ENCODE measurements at places on chromosomes 2 and 18.

DNA sequence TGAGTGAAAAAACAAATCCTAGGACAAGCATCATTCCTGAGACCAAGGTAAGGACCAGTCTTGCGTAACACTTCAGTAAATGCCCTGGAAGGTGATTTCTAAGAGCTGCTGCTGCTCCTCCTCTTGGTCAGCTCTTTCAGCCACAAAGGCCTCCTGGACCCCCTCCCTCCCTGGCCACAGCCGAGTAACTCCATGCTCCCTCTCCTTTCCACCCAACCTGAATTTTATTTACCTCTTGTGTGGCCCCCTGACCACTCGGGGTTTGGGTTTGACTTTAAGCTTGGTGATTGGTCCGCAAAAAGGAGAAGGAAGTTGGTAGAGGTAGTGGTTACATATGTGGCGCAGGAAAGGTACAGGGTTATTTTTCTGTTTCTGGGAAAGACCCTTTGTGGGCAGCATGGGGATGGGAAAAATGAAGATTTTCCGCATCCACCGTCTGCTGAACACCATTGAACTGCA, 9.2 kb downstream of the HTRA2 start:
- no peak for DNase-seq

DNA sequence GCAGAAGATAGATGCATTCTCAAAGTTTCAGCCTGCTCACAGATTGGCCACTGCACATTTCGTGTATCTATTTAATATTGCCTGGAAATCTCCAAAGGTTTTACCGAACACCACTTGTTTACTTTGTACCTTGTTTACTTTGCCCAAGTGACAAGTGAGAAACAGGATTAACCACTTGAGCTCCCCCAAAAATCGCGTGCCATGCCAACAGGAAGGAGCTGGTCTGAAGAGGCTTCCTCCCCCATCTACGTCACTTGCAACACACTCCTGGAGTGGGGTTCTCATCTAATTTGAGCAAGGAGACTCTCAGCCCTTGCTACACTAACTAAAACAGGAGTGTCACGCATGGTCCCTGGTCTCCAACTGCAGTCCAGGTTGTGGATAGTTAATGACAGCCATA, 212.5 kb upstream of the TMEM200C start:
- no peak for DNase-seq

DNA sequence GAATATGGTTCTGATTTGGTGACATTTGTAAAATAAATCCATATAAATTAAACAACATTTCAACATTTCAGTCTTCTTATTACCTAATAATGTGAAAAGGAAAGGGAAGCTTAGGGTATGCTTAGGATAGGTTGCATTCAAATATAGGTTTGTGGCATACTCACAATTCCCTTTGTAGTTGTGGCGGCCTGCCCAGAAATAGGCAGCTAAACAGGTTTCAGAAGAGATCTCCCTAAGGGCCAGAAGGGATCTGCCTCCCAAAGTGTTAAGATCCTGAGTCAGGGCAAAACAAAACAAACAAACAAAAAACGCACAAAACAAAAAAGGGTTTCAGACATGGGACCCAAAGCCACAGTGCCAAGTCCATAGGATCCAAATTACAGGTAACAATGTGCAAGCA, 41.4 kb upstream of the TCF7L1 start:
- DNase-seq: no peak

GRCh38 chr2:106843910-106844250, 42.1 kb downstream of the ST6GAL2 start:
- no peak for DNase-seq

DNA sequence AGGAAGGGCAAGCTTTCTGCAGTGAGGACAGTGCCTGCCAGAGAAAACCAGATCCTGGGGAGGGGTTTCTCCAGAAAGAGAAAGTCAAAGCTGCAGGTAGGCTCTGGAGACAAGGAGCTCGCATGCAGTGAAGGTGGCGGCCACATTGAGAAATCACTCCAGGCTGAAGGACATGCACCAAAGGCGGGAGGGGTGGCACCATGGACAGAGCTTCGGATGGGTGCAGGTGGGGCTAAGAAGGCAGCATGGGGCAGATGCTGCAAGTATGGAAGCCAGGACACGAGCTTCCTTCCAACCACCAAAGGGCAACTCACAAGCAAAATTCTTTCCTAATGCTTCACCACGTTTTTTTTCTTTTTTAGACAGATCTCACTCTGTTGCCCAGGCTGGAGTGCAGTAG, 104.4 kb upstream of the SLC35G4 start:
- DNase-seq: no peak

DNA sequence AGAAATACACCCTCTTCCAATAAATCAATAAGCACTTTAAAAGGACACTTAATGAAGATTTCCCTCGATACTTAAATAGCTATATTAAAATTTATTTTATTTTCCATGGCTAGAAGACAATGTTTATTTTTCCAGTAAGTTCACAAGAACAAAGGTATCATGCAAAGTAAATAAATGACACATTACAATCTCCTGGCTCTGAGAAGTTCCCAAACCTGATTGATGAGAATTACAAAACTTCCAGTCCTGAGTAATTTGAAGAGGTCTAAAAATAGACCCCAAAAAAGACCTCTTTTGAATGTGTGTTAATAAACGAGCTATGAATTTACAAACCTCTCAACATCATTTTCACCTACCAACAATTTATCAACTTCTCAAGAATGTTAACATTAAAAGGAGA, 1.5 kb upstream of the PEX13 start:
- no peak for DNase-seq

DNA sequence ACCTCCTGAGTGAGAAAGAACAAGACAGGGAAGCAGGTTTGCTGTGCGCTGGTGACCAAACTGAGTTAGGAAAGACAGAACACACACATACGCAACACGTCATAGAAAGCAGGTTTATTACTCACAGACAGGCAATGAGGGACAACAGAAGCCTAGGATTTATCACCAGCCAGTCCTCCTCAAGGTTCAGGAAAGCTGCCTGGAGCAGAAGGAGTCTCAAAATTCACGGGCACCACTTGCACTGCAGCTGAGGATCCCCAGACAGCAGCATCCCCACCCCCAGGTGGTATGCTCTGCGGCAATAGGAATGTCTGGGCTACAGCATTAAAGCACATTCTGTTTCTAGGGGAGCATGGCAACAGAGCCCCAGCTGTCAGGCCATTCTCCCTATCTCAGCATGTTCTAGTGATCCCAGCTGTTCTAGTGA, 284.4 kb upstream of the RGPD4 start:
- no peak for DNase-seq

DNA sequence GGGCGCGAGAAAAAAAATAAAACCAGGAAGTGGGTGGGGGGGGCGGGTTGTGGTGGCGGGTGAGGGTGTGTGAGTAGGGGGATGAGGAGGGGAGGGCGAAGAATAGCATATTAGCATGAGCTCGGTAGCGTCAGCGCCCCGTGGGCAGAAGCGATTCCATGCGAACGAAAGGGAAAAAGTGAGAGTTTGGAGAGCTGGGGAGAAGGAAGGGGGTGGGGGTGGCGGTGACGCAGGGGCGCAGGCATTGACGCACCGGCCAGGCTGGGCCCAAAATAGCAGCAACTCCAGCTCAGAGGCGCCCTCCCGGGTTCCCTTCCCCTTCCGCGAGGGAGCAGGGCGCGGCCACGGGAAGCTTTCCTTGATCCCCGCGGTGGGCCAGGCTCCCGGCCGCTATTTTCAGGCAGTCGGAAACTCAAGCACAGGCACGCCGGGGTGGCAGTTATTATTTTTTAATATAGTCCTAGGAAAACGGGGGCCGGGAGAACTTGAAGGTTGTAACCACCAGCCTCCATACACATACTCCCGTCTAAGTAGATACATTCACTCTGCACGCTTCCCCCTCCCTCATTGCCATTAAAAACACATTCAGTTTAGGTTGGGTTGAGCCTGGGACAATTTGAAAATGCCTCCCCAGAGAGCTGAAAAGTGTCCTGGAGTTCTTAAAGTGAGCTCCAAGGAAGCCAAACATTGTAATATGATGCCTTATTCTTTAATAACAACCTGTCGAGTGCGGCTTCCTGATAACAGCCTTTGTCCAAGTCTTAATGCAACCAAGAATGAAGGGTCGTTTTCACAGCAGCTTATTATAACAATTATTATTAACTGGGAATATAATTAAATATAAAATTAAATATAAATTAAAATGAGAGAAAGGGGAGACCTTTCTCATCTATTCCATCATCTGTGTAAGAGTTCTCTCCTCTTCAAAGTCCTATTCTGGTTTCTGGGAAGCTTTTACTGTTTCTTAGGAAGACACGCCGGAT, 2.3 kb upstream of the NR4A2 start:
- peak; percentile 71 for DNase-seq

DNA sequence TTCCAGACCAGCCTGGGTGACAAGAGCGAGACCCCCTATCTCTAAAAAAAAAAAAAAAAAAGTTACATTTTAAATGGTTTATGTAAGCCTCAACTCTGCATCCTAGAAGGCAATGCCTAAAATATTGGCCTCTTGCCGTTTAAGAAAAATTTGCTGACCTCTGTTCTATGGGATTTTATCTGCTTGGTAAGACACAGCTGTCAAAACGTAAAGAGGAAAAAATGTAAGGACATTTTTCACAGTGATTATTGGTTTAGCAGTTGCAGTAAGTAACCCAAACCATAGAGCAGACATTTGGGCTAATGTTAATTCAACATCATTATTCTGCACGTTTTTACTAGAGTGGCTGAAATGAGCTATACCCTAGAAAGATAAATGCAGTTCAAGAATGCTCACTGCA, 14.4 kb upstream of the E2F6 start:
- DNase-seq: no peak
